ENCODE measurements at places on chromosomes 2 and 18. TPM values are rescaled to one million over a fixed set of nuclear protein-coding genes. Genes with fewer than 3 reads are reported as not detected.

Gene CDH7
- total RNA-seq, result not detected

Gene SP140L
- 5.4 TPM for total RNA-seq

Gene TNFRSF11A
- total RNA-seq, result 0.68 TPM

Gene DAW1
- 9.5 TPM for total RNA-seq

Gene PROM2
- 1.4 TPM for total RNA-seq

Gene IL1A
- total RNA-seq, result not detected

Gene NCKAP5
- total RNA-seq, result 1.7 TPM

Gene SLC9A4
- not detected for total RNA-seq

Gene GDF7
- under 0.01 TPM for total RNA-seq
